ENCODE measurements at places on chromosomes 1 and 21.

- no peak for DNase-seq
Observed at GRCh38 chr1:156703741-156704140, 1.6 kb downstream of the CRABP2 start.

GRCh38 chr21:44994047-44994694, 54.3 kb downstream of the SLX9 start:
- DNase-seq = no peak

GRCh38 chr1:227938911-227939790, 8.6 kb downstream of the WNT9A start:
- no peak for DNase-seq

DNA sequence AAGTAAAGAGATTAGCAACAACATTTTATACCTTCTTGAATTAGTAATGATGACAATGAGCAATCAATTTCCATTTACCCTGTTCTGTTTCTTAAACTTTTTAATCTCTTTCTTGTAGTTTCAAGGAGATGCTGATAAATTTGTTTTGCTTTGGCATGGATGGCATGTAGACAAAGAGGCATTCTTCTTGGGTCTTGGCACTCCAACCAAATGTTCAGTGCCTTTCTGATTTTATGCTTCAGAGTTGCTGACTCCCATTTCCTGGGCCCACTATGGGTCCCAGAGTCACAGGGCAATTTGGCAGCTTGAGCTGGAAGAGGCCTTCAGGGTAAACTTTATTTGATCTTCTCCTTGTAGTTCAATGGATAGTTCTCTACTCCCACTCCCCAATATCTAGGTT, 42.1 kb upstream of the OSBPL9 start:
- DNase-seq = peak; percentile 9

GRCh38 chr1:244768804-244769203, 66.7 kb upstream of the COX20 start:
- no peak for DNase-seq

DNA sequence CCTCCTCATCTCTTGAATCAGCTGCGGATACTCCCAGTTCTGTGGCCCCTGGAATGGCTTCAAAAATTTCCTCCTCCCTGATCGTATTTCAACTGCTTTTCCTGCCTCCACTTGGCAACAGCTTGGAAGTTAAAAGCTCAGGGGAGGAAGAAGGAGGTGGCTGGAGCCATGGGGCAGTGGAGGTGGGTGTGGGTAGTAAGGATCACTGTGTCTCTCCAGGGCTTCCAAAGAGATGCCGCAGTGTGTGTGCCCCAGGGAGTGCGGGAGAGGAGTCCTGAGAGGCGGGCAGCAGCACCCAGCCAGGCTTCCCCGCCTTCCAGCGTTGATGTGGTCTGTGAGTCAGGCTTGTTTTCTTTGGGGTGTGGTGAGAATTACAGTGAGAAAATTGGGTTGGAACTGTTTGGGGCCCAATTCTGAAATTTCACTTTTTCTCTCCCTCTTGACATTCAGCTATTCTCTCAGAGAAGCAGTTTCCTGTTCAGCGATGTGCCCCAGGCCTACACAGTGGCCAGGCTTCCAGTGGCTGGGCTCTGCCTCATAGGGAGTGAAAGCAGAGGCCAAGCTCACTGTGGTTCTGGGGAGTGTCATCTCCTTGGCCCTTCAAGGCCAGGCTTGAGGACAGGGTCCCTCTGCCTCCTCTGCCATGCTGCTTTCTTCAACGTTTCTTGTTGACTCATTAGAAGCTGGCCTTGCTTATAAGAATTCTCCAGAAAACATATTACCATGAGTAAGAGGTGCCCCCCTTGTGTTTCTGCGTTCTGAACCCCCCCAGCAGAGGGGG, 69.0 kb downstream of the PGM1 start:
- DNase-seq = no peak

DNA sequence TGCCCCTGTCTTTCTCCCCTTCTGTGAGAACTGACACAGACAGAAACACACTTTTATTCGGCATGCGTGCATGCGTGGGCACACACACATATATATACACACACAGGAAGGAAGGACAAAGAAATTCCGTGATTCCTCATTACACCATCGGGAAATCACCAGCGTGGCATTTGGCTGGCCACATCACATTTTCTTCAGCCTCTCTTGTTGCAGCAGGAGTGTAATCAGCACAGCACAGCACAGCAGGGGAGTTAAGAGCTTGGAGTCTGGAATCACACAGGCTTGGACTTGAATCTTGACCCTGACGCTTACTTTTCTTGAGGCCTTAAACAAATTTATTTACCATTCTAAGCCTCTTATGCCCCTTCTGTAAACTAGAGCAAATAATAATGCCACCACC, 45.3 kb upstream of the EPHA8 start:
- DNase-seq = no peak

DNA sequence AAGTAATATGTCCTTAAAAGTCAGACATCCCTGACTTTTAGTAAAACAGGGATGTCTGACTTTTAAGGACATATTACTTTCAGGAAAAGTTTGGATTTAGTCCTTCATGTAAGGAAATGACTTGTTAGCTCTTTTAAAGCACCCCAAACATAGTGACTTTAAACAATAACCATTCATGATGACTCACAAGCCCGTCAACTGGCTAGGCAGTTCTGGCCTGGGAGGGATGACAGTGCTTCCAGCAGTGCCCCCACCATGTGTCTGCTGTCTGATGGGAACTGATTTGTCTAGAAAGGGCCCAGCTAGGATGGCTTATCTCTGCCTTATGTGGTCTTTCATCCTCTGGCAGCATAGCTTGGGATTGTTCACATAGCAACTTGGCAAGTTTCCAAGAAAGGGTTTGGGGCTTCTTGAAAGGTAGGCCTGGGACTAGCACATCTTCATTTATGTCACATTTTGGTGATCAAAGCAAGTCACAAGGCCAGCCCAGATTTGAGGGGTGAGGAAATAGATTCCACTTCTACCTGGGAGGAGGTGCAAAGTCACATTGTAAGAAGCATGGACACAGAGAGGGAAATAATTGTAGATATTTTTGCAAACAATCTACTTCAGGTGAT, 143.5 kb downstream of the C1orf94 start:
- DNase-seq = no peak

- no peak for DNase-seq
Observed at GRCh38 chr21:46054031-46054430, 43.9 kb upstream of the COL6A2 start.

DNA sequence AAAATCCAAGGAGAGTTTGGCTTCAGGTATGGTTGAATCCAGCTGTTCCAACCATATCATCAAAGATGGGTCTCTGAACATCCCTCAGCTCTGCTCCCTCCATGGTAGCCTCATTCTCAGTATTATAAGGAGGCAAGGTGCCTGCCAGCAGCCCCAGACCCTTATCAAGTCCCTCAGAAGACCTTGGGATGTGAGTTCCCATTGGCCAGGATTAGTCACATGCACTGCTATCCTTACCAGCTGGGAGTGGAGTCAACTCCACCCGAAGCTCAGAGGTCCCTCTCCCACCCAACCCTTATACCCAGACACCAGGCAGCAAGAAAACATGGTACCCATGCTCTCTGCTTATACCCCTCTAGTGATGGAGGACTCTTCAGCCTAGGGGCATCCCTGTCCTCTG, 153.7 kb upstream of the ZBTB40 start:
- no peak for DNase-seq

- no peak for DNase-seq
Observed at GRCh38 chr1:34827341-34827941, 32.1 kb downstream of the SMIM12 start.

DNA sequence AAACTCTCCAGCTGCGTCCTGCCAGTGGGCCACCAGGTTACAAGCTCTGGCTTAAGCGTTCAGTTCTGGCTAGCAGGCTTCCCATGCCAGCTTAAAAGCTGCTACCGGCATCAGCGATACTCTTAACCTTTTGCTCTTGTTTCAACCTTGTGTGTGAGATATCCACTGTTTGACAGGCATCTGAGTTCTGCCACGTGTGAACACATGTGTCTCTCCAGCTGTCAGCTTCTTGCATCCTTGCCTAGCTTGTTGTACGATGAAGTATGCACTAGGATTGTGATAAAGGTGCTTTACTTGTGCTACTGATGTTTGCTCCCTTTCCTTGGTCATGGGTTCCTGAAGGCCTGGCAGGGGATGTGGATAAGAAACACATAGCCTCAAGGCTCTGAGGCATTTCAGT, 201.6 kb downstream of the PRDM2 start:
- DNase-seq = no peak
